ENCODE measurements at places on chromosomes 5 and 9. TPM values are rescaled to one million over a fixed set of nuclear protein-coding genes. Genes with fewer than 3 reads are reported as not detected.

The MUSK gene
- under 0.01 TPM for total RNA-seq

The POU5F2 gene
- 0.85 TPM for total RNA-seq

The ZNF618 gene
- total RNA-seq = 9.7 TPM

The TMEM171 gene
- total RNA-seq = 7.0 TPM

The WDR38 gene
- not detected for total RNA-seq

The TAF11L6 gene
- not detected for total RNA-seq

The FRMPD1 gene
- total RNA-seq = not detected

The NME5 gene
- 1.5 TPM for total RNA-seq

The C1QTNF3 gene
- 0.28 TPM for total RNA-seq

The KIAA1958 gene
- 0.81 TPM for total RNA-seq

The TAF11L5 gene
- total RNA-seq = not detected

The PHYHD1 gene
- total RNA-seq = 0.27 TPM

The GALNT12 gene
- 0.66 TPM for total RNA-seq

The SLC2A8 gene
- total RNA-seq = 8.9 TPM

The CKMT2 gene
- not detected for total RNA-seq

The CDC20B gene
- not detected for total RNA-seq

The LRRC14B gene
- not detected for total RNA-seq

The PDCD1LG2 gene
- 11.7 TPM for total RNA-seq

The ITGA2 gene
- 67.9 TPM for total RNA-seq

The PFN3 gene
- total RNA-seq = not detected

The DHFR gene
- total RNA-seq = 12.8 TPM

The HSPB3 gene
- not detected for total RNA-seq

The PCDHA13 gene
- total RNA-seq = 0.09 TPM
